ENCODE measurements at places on chromosomes 13 and 19. TPM values are rescaled to one million over a fixed set of nuclear protein-coding genes. Genes with fewer than 3 reads are reported as not detected.

The OR7D2 gene
- not detected for total RNA-seq

The ZNF878 gene
- not detected for total RNA-seq

The MEIOSIN gene
- total RNA-seq: not detected

GRCh38 chr13:99388334-99388923 lies 81.2 kb upstream of the GPR183 start:
- H3K4me3 ChIP-seq: no peak overlapping the region
- H3K4me1 ChIP-seq: no peaks in the 10 kb centered on the region
- no peaks in the 10 kb centered on the region for H3K36me3 ChIP-seq
- H3K27me3 ChIP-seq: no peaks in the 10 kb centered on the region

The IL4I1 gene
- 0.27 TPM for total RNA-seq

DNA sequence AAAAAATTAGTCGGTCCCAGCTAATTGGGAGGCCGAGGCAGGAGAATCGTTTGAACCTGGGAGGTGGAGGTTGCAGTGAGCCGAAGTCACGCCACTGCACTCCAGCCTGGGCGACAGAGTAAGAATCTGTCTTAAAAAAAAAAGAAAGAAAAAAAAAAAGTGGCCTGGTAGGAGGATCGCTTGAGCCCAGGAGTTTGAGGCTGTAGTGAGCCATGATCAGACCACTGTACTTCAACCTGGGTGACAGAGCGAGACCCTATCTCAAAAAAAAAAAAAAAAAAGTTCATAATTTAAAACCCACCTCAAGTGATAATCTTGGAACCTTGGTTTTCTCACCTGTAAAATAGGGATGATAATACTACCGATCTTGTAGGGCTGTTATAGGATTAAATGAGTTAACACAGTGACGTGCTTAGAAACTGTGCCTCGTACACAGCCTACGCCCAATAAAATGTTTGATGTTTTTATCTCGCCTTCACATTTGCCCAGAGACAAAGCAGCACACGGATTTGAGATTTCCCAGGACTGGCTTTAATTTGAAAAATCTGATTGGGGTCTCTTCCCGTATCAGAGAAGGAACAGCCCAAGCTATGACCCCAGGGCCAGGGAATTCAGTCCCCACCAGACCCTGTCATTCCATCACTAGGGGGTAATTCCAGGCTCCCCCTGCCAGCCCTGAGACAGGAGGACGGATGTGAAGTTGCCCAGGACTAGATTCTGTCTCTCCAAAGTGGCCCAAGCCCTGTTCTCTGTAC lies 3.6 kb downstream of the SERTAD1 start:
- H3K4me3 ChIP-seq: no peak overlapping the region
- no peaks in the 10 kb centered on the region for H3K27me3 ChIP-seq
- DNase-seq: no peak
- H3K27ac ChIP-seq: peak overlapping the region; percentile 95
- peaks cover 10% of the 10 kb centered on the region for H3K36me3 ChIP-seq

DNA sequence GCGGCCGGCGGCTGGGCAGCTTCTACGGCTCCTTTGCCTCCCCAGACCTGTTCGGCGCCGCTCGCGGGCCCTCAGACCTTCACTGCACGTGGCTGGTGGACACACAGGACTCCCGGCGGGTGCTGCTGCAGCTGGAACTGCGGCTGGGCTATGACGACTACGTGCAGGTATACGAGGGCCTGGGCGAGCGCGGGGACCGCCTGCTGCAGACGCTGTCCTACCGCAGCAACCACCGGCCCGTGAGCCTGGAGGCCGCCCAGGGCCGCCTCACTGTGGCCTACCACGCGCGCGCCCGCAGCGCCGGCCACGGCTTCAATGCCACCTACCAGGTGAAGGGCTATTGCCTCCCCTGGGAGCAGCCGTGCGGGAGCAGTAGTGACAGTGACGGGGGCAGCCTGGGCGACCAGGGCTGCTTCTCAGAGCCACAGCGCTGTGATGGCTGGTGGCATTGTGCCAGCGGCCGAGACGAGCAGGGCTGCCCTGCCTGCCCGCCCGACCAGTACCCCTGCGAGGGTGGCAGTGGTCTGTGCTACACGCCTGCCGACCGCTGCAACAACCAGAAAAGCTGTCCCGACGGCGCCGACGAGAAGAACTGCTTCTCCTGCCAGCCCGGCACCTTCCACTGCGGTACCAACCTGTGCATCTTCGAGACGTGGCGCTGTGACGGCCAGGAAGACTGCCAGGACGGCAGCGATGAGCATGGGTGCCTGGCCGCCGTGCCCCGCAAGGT lies 11.6 kb downstream of the LRP3 start:
- no peaks in the 10 kb centered on the region for H3K36me3 ChIP-seq
- DNase-seq: no peak
- no peak overlapping the region for H3K27ac ChIP-seq
- H3K4me1 ChIP-seq: no peaks in the 10 kb centered on the region

The ZNF578 gene
- total RNA-seq: not detected

- no peaks in the 10 kb centered on the region for H3K27me3 ChIP-seq
- no peak for DNase-seq
- no peaks in the 10 kb centered on the region for H3K36me3 ChIP-seq
Observed at GRCh38 chr13:54627646-54628372, 1599.2 kb downstream of the OLFM4 start.

The CACNG6 gene
- total RNA-seq: not detected

GRCh38 chr19:51320280-51320657 lies 8.8 kb downstream of the IGLON5 start:
- no peaks in the 10 kb centered on the region for H3K27me3 ChIP-seq
- H3K27ac ChIP-seq: no peak overlapping the region
- no peak overlapping the region for H3K4me3 ChIP-seq
- DNase-seq: no peak
- H3K4me1 ChIP-seq: no peaks in the 10 kb centered on the region

GRCh38 chr19:9847087-9847671 lies 12.1 kb downstream of the PIN1 start:
- DNase-seq: peak; percentile 90
- peaks cover 14% of the 10 kb centered on the region for H3K36me3 ChIP-seq
- H3K4me3 ChIP-seq: no peak overlapping the region
- peaks cover 10% of the 10 kb centered on the region for H3K4me1 ChIP-seq

The ZSCAN4 gene
- total RNA-seq: 1.2 TPM

The CYP4F3 gene
- total RNA-seq: not detected

DNA sequence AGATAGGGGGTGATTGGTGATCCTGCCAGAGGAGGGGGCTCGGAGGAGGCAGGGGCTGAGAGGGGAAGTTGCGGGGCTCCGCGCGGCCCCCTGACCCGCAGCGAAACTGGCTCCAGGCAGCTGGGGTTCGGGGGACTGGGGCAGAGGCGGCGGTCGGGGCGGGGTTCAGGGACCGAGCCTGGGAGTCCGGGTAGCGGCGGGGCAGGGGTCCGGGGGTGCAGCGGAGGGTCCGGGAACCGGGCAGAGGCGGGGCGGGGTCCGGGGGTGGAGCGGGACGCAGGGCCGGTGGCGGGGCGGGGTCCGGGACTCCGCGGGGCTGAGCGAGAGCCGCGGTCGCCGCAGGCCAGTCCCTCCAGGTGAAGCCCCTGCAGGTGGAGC lies 1.2 kb downstream of the MADCAM1 start:
- H3K27me3 ChIP-seq: peaks cover 12% of the 10 kb centered on the region
- no peak for DNase-seq
- H3K4me3 ChIP-seq: no peak overlapping the region
- H3K4me1 ChIP-seq: no peaks in the 10 kb centered on the region
- H3K36me3 ChIP-seq: no peaks in the 10 kb centered on the region

The ZNF296 gene
- total RNA-seq: 3.0 TPM

GRCh38 chr19:17337675-17338432 lies 501 bp downstream of the GTPBP3 start:
- no peak overlapping the region for H3K27ac ChIP-seq
- peak overlapping the region; percentile 76 for H3K4me3 ChIP-seq
- DNase-seq: no peak
- H3K36me3 ChIP-seq: no peaks in the 10 kb centered on the region
- H3K27me3 ChIP-seq: no peaks in the 10 kb centered on the region

- no peaks in the 10 kb centered on the region for H3K4me1 ChIP-seq
- H3K36me3 ChIP-seq: no peaks in the 10 kb centered on the region
- H3K27ac ChIP-seq: no peak overlapping the region
- peak; percentile 23 for DNase-seq
- no peak overlapping the region for H3K4me3 ChIP-seq
Observed at GRCh38 chr19:31616031-31616430, 266.8 kb upstream of the TSHZ3 start.

The PEX11G gene
- total RNA-seq: 2.2 TPM

DNA sequence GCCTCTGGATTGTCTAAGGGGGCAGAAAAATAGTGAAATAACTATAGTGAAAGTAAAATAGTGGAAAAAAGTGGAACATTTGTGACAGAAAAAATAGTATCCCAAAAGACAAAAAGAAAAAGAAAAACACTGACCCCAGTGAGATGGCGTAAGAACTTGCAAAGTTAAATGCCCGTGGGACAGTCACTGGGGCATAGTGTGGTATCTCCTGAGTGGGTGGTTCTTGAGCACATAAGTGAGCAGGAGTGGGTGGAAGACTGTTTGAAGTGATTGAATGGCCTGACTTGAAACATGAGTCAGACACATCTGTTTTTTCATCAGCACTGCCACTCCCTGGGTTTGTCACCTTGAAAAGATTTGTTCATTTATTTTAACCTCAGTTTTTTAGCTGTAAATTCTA lies 2.5 kb downstream of the ZNF430 start:
- peak overlapping the region; percentile 14 for H3K4me3 ChIP-seq
- H3K36me3 ChIP-seq: peaks cover 3% of the 10 kb centered on the region
- H3K27ac ChIP-seq: peak overlapping the region; percentile 24
- H3K4me1 ChIP-seq: peaks cover 10% of the 10 kb centered on the region
- peak; percentile 80 for DNase-seq

- no peak overlapping the region for H3K4me3 ChIP-seq
- no peak overlapping the region for H3K27ac ChIP-seq
- H3K36me3 ChIP-seq: no peaks in the 10 kb centered on the region
- DNase-seq: no peak
- H3K27me3 ChIP-seq: peaks cover 12% of the 10 kb centered on the region
- no peaks in the 10 kb centered on the region for H3K4me1 ChIP-seq
Observed at GRCh38 chr19:39297931-39298634, 1.9 kb downstream of the IFNL1 start.

- peak overlapping the region; percentile 87 for H3K4me3 ChIP-seq
- H3K36me3 ChIP-seq: peaks cover 9% of the 10 kb centered on the region
Observed at GRCh38 chr19:16628984-16629691, 1.1 kb upstream of the MED26 start.

The LPAR6 gene
- 4.1 TPM for total RNA-seq

DNA sequence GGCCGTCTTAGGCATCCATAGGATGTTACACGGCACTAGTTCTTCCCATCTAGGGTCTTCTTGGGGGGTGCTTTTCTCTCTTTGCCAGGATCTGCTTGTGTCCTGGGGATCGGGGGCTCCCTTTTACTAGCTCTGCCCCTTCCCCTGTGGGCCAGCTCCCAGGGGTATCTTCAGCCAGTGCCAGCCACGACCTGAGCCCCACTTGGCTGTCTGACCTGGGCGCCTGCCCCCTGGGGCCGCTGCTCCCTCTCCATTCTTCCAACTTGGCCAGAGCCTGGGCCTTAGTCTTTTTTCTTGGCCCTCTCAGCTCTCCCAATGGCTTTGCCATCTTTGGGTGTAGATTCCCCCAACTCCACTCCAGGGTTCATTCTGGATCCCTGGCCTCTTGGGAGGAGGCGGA lies 3.1 kb downstream of the PRKACA start:
- no peak for DNase-seq
- no peaks in the 10 kb centered on the region for H3K36me3 ChIP-seq
- H3K4me1 ChIP-seq: peaks cover 33% of the 10 kb centered on the region
- H3K27ac ChIP-seq: no peak overlapping the region

The ZFR2 gene
- total RNA-seq: 2.0 TPM

GRCh38 chr19:48556163-48556562 lies 4.2 kb downstream of the SULT2B1 start:
- H3K27me3 ChIP-seq: no peaks in the 10 kb centered on the region
- peaks cover 13% of the 10 kb centered on the region for H3K4me1 ChIP-seq
- DNase-seq: peak; percentile 41
- H3K4me3 ChIP-seq: no peak overlapping the region
- H3K27ac ChIP-seq: no peak overlapping the region

The DLL3 gene
- 0.89 TPM for total RNA-seq

DNA sequence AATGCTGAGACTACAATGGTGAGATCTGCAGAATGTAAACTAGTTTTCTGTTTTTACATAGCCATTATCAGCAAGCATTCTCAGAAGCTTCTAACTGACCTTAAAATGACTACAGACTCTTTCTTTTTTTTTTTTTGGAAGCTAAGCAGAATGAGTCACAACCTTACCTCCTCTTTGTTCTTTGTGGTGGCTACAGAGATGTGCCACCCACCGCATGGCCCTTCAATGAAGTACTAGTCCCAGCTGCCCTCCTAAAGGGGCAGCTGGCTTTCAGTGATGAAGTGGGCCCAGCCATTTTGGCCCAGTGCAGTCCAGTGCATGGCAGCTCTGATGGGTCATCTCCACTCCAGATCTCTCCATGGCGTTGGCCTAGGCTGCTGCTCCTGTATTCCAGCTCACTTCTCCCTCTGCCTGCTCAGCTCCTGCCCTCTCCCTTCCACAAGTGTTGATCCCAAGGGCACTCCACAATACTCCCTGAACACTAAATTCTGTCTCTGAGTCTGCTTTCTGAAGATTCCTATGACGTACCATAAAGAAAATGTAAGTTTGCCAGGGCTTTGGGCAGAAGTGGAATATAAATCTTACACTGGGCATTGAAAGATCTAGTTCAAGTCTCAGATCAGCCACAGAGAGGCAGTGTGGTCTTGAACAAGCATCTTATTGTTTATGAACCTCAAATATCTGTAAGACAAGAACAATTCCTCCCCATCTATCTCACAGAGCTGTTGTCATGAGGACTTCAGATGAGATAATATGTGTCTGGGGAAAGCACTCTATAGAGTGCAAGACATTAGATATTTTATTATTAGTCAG lies 85.6 kb downstream of the RXFP2 start:
- peaks cover 4% of the 10 kb centered on the region for H3K4me1 ChIP-seq
- no peaks in the 10 kb centered on the region for H3K36me3 ChIP-seq
- DNase-seq: peak; percentile 41
- no peaks in the 10 kb centered on the region for H3K27me3 ChIP-seq
- no peak overlapping the region for H3K27ac ChIP-seq

DNA sequence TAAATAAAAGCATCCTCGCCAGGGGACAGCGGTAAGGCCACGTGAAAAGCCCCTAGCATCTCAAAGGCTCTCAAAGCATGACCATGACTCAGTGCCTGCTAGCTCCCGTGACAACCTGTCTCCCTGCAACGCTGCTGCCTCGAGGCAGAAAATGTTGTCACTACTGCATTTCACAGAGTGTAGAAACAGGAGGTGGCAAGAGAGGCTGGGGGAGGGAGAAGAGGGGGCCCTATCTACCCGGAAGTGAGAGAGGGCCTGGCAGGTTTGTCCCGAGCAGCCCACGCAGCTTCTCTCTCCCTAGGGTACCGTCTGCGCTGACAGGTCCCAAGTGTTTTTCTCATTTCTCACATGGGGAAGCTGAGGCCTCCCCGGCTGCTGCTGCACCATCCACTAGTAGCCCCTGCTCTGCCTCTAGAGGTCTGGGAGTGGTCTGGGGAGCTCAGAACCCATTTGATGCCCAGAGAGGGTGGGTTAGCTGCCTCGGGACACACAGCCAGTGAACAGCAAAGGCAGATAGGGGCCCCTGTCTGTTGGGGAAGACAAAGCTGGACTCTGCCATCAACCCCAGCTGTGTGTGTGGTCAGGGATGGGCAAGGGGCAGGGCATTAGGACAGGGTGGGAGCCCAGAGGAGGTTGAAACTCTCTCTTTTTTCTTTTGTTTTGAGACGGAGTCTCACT lies 3.7 kb downstream of the TINCR start:
- H3K4me3 ChIP-seq: no peak overlapping the region
- no peaks in the 10 kb centered on the region for H3K4me1 ChIP-seq
- no peak overlapping the region for H3K27ac ChIP-seq
- peaks cover 24% of the 10 kb centered on the region for H3K27me3 ChIP-seq
- H3K36me3 ChIP-seq: no peaks in the 10 kb centered on the region
- no peak for DNase-seq

- DNase-seq: no peak
- no peaks in the 10 kb centered on the region for H3K36me3 ChIP-seq
- H3K27me3 ChIP-seq: no peaks in the 10 kb centered on the region
- H3K27ac ChIP-seq: no peak overlapping the region
- H3K4me1 ChIP-seq: no peaks in the 10 kb centered on the region
Observed at GRCh38 chr19:31503211-31503610, 154.0 kb upstream of the TSHZ3 start.
